ENCODE measurements at places on chromosomes 2 and 18.

GRCh38 chr2:176165370-176166050, 8.4 kb downstream of the HOXD3 start:
- DNase-seq, result no peak

GRCh38 chr2:6855860-6856547, 9.7 kb downstream of the CMPK2 start:
- DNase-seq, result no peak

GRCh38 chr18:36620788-36621187, 208.0 kb downstream of the TPGS2 start:
- no peak for DNase-seq

DNA sequence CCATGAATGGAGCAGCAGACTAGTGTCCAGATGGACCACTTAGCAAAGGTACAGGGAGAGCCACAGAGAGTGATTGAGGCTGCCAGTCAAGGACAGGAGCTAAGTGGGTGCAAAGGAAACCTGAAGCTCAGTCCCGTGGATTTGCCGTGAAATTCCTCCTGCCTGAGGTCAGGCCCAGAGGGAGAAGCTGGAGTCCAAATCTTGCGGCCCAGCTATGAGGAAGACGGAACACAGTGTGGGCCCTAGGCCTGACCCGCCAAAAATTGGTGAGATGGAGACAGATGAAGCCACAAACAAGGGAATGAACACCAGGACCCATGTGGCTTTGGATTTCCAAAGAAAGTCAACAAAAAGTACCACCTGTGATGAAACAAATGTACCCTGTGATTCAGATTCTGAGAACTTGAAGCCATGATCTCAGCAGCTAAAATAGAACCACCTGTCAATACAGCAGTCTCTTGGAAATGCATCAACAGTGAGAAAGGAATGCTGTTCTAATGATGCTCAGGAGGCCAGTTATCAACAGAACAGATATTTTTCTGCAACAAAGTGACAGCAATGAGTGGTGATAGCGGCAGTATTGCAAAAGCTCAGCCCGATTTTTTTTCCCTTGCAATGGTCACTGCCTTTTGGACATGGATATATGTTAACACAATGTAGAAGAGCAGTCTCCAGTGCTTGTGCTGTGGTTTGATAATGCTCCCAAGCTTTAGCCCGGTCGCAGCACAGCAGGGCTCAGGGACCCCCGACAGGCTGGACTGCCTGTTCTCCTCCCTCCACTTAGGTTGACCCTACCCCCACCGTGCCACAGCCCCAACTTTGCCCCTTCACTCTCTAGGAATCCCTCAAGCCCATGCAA, 10.7 kb downstream of the COL6A3 start:
- no peak for DNase-seq

DNA sequence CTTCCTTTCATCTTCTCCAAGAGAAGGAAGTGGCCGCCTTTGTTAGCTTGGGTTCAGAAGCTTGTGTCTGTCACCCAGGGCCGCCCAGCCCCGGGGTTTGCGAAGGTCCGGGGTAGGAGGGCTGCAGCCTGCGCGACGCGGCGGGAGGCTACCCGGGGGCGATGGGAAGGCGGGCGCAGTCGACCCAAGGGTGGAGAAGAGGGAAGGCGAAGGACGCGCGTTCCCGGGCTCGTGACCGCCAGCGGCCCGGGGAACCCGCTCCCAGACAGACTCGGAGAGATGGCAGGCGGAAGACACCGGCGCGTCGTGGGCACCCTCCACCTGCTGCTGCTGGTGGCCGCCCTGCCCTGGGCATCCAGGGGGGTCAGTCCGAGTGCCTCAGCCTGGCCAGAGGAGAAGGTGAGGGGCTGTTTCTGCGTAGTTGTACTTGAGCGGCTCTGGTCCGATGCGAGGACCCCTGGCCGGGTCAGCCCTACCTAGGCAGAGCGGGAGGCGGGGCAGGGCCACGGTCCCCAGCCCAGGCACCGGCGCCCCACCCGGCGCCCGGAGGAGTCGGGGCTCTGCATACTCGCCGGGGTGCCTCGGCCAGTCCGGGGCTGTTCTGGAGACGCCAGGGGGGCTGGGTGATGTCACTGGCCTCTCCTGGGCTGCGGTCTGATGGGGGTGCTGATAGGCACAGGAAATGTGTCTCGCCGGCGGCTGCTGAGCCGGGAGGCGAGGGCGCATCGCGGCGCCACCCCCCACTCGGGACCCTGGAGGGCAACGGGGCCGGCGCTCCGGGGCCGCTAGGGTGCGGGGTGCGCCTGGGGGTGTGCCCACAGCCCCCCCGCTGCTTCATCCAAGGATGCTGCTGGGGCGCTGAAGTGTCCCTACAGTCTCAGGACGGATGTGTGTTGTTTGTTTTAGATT, at the start of gene QPCT:
Gene QPCT, plus strand, starts transcription at position 178 of the 909 bp plus-strand sequence. Its CDS starts 102 bp downstream, at position 280.
- DNase-seq, result peak; percentile 36

GRCh38 chr2:121617042-121617599, 32.1 kb downstream of the CLASP1 start:
- no peak for DNase-seq

GRCh38 chr2:128930101-128930500, 611.4 kb upstream of the HS6ST1 start:
- DNase-seq, result no peak

- DNase-seq, result no peak
These were observed 99.4 kb upstream of the ZNF804A start for GRCh38 chr2:184498936-184499335.

- no peak for DNase-seq
These were observed 96.9 kb downstream of the TANC1 start for GRCh38 chr2:159065313-159065712.

DNA sequence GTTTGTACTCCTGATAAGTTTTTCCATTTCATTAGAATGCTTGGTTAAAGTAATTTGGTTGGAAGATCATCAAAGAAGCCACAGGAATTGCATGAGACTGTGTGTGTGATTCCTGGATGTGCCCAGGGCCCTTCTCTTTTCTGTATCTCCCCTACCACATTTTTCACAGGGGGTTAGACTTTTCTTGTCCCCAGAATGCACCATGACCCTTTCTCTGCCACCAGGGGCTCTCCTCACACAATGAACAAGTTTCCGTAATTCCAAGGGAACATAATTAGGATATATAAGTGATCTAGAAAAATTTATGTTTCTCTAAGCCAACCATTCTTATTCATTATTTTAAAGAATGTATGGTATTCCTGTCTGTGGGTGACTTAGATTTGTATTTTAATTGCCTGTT, 291.8 kb downstream of the NEDD4L start:
- no peak for DNase-seq

GRCh38 chr18:55735969-55736368, 148.0 kb upstream of the TCF4 start:
- no peak for DNase-seq

GRCh38 chr2:100902817-100903405, 83.0 kb downstream of the NPAS2 start:
- DNase-seq, result no peak

GRCh38 chr2:158015428-158016076, 86.1 kb upstream of the UPP2 start:
- DNase-seq, result no peak

DNA sequence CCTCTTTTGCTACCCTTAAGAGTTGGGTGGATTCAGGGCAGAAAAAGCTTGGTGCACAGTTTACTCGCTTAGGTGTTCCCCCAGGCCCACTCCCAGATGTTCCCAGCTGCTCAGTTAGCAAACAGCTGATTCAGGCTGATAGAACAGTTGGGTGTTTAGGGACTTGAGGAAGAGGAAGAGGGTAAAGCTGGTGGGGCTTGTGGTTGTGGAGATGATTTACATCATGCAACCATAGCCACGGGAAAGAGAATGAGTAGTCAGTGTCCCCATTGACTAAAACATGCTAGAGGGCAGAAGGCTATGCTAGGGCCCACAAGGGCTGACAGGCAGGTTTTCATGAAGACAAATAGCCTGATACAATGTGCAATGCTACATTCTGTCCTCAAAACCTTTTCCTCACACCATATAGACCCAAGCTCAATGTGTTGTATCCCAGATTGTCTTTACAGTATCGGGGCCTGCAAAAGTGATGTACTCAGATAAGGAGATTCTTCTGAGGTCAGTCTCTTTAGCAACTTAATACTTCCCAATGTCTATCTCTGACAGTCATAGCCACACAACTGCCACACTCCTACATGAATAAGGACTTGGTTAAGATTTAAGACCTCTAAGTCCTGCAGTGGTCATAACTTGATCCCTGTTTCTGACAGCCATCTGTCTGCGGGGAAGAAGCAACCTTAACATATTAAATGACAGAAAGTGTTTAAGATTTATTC, 15.6 kb downstream of the COLEC12 start:
- no peak for DNase-seq

DNA sequence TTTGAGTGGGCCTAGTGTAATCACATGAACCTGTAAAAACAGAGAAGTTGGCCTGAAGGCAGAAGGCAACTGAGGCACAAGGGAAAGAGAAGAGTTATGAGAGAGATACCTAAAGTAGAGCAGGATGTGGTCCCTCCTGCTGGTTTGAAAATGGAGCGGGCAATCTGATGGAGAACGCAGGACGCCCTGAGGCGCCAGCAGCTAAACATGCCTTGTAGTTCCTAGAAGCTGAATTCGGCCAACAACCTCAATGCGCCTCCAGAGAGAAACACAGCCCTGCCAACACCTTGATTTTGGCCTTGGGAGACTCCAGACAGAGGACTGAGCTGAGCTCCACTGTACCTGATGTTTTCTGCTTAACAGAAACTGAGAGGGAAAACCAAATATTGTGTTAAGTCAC, 469.9 kb downstream of the SOCS6 start:
- DNase-seq, result no peak

GRCh38 chr2:34787341-34787740, 1188.2 kb upstream of the FAM98A start:
- no peak for DNase-seq

DNA sequence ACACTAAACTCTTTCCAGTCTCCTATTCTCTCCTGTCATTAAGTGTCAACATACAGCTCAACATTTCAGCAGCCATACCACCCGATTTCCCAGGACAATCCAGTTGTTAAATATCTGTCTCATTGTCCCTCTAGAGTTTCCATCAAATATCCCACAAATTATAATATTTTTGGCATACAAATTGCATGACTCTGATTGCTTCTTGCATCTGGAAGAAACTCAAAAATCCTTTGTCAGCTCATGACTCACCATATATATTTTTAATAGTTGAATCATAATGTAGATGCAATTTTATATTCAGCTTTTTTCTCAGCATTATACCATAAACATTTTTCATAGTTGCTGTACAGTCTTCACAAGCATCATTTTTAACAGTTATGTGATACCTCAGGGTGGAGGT, 7.2 kb downstream of the SLC30A3 start:
- DNase-seq, result no peak

DNA sequence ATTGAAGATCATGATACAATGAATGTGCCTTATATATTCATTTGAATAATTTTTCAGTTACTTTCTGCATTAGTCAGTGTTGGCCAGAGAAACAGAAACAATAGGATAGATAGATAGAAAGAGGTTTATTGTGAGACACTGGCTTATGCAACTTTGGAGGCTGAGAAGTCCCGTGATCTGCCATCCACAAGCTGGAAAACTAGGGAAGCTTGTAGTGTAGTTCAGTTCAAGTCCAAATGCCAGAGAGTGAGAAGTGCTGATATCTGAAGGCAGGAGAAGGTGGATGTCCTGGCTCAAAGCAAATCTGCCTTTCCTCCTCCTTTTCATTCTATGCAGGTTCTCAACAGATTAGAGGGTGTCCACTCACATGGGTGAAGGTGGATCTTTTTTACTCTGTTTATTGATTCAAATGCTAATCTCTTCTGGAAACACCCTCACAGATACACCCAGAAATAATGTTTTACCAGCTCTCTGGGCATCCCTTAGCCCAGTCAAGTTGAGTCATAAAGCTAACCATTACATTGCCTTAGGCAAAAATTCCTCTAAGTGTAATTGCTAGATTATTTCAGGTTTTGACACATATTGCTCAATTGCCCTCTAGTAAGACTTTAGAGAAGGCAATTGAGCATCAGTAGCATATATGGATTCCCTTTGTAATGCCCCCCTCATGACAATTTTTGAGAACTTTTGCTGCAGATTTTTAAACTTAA, 341.4 kb downstream of the LPIN1 start:
- no peak for DNase-seq

Data from stimulated activated CD4-positive, alpha-beta T cell treated with anti-CD3 and anti-CD28 coated beads, TNF-alpha, amount 100 ng/mL, for 48 hours (primary cell).